Right lung (tissue), 10 donors: ENCODE measurements at places on chromosomes 3 and 15. TPM values are rescaled to one million over a fixed set of nuclear protein-coding genes. Genes with fewer than 3 reads are reported as not detected.

GATA2 gene
- polyA plus RNA-seq, result 14.6 TPM

BTD gene
- 12.2 TPM for polyA plus RNA-seq

ALG3 gene
- polyA plus RNA-seq, result 25.5 TPM

SOX14 gene
- not detected for polyA plus RNA-seq

P4HTM gene
- 28.2 TPM for polyA plus RNA-seq

ADAMTS9 gene
- 58.9 TPM for polyA plus RNA-seq

SMCO1 gene
- 0.09 TPM for polyA plus RNA-seq

CLDN18 gene
- polyA plus RNA-seq, result 52.8 TPM

SNTN gene
- polyA plus RNA-seq, result 15.2 TPM

TEX55 gene
- polyA plus RNA-seq, result not detected

SERINC4 gene
- polyA plus RNA-seq, result 0.87 TPM
